ENCODE measurements at places on chromosomes 2 and 18.

DNA sequence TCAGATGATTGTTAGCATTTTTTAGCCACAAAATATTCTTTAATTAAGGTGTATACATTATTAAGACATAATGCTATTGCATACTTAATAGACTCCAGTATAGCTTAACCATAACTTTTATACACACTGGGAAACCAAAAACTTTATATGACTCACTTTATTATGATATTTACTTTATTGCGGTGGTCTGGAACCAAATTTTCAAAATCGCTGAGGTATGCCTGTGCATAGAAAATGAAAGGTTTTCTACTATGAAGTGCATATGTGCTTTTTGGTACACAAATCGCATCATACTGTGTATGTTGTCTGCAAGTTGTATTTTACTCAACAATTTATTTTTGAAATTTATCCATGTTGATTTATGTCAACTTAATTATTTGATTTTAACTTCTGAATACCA is 875.1 kb downstream of the SLC4A3 start:
- no peak for DNase-seq

GRCh38 chr2:65383541-65384488 is 48.6 kb downstream of the SPRED2 start:
- DNase-seq, result no peak

DNA sequence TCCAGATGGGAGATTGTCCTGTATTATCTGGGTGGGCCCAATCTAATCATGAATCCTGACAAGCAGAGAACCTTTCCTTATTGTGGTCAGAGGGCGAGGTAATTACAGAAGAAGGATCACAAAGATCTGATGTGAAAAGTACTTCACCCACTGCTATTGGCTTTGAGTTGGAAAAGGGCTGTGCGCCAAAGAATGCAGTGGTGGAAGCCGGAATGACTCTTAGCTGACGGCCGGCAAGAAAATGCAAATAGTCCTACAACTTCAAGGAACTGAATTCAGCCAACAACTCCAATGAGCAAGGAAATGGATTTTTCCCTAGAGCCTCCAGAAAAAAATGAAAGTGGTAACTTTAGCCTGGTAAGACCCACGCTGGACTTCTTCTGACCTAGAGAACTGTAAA is 67.3 kb downstream of the CTNNA2 start:
- DNase-seq, result no peak

- no peak for DNase-seq
These were observed 32.4 kb downstream of the TMEM87B start for GRCh38 chr2:112087346-112088020.

- DNase-seq, result no peak
These were observed 122.9 kb downstream of the DDX1 start for GRCh38 chr2:15714609-15715008.

- no peak for DNase-seq
These were observed 214.7 kb downstream of the TGIF1 start for GRCh38 chr18:3664563-3665178.

DNA sequence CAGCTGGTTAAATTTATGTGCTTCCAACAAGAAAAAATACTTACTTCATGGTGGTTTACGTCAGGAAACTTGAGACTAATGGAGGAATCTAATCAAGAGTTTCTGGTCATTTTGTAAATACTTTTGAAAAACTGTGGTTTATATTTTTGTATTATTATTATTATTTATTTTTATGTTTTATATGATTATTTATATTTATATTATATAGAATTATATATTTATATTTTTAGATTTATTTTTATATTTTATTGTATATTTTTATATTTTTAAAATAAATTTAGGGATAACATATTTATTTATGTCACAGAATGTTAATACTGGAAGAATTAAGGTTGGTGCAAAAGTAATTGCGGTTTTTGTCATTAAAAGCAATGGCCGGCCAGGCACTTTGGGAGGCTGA is 474.5 kb upstream of the DDX18 start:
- DNase-seq, result no peak

Data from naive thymus-derived CD4-positive, alpha-beta T cell (primary cell).